Cardiac muscle cell (in vitro differentiated cells and primary cell): ENCODE measurements at places on chromosomes 1 and 21. TPM values are rescaled to one million over a fixed set of nuclear protein-coding genes. Genes with fewer than 3 reads are reported as not detected.

Gene LHX8
- 0.47 and 1.9 TPM in 2 replicates for polyA plus RNA-seq

DNA sequence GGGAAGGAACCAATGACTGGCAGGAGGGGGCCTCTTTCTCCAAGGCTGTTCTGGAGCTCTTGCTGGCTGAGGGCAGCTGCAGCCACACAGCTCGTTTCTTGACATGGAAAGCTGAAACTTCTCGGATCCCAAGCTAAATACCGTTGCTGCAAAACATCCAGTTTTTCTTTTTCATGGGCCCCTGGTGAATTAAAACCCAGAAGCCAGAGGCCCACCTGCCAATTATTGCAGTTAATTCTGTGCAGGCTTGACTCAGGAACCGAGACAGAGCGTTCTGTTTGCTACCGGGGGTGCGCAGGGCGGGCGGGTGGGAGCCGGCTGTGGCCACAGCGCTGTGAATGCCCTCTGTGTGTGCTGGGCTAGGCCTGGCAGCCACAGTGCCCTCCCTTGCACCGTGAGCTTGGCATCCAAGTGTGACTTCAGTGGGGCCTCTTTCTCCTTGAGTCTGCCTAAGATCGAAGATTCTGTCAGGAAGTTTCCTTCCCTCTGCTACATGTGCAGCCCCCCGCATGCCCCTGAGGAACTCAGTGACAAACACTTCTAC is 19.9 kb upstream of the KCNE2 start:
- no peak for DNase-seq

DNA sequence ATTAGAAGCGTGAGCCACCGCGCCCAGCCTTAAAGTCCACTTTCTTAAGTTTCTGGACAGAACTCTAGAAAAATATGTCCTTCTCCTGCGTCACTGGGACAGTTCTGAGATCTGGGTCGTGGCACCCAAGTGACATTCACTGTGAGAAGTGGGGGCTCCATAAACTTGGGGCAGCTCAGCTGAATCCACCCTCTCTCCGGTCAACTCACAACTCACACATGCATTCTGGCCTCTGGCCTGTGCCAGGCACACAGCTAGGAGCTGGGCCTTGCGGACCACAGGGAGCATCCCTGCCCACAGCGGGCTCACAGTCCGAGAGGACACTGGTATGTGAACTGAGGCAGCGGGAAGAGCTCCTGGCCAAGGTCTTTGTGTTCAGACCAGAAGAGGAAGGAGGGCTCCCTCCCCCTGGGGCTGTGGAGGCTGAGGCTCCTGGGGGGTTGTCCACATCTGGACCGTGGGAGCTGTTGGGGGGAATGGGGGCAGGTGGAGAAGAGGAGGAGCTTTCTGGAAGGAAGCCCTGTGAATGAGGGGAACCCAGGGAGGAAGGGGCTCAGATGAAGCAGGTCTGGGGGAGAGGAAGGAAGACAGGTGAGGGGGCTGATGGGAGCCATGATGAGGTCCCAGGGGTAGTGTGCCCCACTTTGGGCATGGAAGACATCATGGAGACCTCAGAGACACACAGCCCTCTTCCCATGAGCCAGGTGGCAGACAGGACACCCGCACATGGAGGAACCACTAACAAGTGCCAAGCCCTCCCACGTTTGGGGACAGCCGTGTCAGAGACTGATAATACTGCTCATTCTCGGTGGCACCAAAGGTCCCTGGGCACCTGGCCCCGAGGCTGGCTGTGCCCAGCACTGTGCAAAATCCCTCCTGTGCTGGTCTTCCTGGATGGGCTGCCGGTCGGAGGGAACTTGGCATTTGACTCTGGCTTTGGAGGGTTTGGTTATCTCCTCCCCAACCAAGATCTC is 191.0 kb upstream of the VAMP3 start:
- DNase-seq = no peak

Gene RYR2
- 29.8 and 34.4 TPM in 2 replicates for polyA plus RNA-seq

Gene PRKAA2
- polyA plus RNA-seq = 6.4 and 10.2 TPM in 2 replicates

Gene KRTAP13-2
- polyA plus RNA-seq = not detected in 2 replicates

DNA sequence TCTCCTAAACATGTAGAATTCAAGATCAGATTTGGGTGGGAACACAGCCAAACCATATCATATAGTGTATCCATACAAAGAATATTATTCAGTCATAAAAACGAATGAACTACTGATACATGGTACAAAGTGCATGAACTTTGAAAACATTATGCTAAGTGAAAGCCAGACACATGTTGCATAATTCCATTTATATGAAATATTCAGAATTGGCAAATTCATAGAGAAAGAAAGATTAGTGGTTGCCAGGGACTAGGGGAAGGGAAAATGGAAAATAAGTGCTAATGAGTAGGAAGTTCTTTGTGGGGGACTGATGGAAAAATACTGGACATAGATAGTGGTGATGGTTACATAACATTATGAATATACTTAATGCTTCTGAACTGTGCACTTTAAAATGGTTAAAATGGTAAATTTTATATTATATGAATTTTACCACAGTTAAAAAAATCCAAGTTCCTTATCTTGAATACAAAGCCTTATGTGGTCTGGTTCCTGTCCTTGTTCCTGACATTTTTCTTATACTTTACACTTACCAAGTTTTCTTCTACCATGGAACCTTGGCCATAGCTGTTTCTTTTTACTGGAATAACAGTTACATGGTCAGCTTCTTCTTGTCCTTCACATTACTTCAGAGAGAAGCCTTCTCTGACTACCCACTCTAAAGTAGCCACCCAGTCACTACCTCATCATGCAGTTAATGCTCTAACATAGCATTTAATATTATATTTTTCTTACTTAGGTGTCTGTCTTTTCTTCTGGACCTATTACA is 64.0 kb downstream of the CCDC18 start:
- no peak for DNase-seq

Gene TGFB2
- polyA plus RNA-seq = 132 and 210 TPM in 2 replicates

Gene AMY1B
- polyA plus RNA-seq = not detected in 2 replicates

DNA sequence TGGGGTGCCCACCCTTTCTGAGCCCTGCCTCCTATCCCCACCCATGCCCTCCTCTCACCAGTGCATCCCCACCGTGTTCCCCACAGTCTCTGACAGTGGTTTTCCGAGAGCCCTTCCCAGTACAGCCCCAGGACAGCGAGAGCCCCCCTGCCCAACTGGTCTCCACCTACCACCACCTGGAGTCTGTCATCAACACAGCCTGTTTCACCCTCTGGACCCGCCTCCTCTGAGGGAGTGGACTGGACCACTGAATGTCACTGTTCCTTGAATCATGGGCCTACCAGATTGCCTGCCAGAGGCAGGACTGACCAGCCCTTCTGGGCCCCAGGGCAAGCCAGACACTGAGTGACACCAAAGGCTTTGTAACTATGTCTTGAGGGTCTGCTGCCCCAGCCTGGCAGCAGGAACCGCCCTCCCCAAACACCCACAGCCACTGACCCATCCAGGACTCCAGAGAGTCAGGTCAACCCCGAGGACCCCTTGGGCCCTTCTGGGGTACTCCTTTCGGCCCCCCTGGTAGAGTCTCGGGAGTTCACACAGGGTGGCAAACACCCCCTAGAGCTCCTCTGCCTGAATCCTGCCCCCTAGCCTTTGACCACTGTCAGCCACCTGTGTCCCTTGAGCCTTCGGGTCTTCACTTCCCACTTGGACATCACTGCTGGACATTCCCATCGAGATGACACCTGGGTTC is 3.3 kb downstream of the HYI start:
- no peak for DNase-seq
